CD4-positive, alpha-beta T cell treated with Interleukin-6 at 100 ng/mL for 8 hours (primary cell): ENCODE measurements at places on chromosomes 3 and 15.

DNA sequence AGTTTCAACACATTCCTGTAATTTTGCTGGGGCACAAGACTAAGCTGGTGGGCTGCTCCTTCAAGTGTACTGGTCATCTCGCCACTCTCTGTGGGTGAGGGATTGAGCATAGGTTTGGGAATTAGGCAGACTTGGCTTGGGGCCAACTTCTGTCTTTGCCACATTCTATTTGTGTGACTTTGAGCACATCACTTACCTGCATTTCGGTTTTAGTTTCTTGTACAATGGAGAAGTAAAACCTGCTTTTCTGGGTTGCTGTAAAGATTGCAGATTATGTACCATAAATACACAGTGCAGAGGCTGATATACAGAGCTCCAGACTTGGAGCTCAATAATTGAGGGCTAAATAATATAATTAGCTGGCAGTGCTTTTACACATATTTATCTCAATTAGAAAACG, 162.1 kb downstream of the C3orf38 start:
- DNase-seq = no peak

GRCh38 chr3:61288446-61288845, 37.2 kb upstream of the FHIT start:
- DNase-seq = no peak

DNA sequence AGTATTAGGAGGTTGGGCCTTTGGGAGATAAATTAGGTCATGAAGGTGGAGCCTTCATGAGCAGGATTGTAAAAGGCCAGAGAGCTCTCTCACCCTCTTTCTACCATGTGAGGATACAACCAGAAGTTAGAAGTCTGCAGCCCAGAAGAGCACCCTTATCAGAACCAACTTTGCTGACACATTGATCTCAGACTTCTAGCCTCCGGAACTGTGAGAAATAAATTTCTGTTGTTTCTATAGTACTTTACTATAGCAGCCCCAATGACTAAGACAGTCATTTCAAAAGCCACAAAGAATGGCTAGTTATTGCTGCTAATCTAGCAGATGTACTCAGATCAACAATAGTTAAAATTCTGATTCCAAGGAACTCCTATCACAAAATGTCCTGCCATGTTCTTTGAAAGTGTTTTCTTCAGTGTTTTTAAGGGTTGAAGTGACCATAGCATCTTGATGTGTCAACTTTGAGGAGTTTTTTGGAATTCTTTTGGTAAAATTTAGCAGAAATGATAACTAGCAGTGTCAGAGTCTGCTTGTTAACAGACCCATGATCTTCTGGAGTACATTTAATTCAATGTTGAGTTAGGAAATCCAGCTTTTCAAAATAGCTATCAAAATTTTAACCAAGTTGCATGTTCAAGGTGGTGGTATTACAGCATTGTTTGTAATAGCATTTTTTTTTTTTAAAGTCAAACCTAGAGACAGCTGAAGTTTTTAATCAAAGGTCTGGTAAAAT, 10.3 kb downstream of the DZIP3 start:
- no peak for DNase-seq

DNA sequence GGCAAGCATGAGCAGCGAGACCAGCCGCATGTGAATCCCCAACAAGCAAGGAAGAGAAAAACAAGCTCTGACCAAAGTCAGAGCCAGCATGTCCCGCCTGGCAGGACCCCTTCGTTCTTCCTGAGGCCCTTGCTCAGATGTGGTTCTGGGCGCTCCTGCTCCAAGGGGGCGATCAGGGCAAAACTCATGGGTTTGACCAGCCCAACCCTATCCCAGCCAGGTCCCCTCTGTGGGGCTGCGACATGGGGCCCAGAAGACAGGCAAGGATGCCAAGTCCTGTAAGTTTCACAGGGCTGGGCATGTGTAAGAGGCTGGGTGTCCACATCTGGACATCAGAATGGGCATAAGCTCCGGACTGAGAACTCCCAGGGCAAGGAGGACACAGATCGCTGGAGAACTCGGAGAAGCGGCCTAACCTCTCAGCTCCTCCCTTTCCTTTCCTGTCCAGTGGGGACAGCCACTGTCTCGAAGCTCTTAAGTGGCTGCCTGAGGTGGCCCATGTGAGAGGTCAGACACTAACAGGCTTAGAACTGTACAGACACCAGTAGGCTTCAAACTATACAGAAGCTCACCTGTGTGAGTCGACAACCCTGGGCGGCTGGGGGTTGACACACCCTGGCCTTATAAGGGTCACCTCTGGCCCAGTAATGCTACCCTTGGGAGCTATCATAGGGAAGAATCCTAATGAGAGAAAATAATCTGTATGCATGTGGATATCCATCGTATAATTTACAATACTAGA, 48.9 kb downstream of the XXYLT1 start:
- no peak for DNase-seq

- DNase-seq = no peak
Measured at GRCh38 chr15:93895976-93896770, 335.2 kb upstream of the MCTP2 start.

GRCh38 chr3:167843886-167844285, 108.4 kb downstream of the SERPINI1 start:
- no peak for DNase-seq

- no peak for DNase-seq
Measured at GRCh38 chr3:82494977-82495489, 733.6 kb upstream of the GBE1 start.

DNA sequence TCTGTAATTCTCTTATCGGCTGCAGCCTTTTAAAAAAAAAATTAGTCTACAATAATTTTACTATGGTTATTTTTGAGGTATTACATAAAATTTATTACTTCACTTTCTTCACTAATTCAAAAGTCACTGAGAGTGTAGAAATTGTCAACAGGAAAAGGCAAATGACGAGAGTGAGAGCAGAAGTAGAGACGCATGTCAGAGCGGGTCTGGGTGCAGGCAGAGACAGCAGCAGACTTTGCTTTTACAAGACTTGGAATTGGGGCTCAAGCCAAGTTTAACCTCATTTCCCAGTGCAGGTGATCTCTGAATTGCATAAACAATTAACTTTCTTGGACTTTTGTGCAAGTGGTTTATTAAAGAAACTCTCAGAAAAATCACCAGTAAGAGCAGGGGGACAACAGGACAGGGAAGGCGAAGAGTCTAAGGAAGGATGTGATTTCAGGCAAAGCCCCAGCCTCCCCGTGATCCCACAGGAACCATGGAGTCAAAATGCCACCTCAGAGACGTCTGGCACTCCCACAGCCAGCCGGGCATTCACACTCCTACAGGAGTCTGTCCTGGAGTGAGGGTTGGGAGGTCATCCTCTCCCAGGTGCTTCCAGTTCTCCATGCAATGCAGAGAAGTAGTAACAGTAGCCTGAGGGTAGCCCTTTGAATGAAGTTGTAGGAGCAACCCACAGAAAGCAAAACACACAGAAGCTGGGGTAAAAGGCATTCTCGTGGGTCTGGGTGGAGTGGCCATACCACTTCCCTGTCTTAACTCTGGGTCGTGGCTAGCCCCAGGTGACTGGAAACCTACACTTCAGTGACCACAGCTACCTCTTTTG, 274.0 kb upstream of the TGFBR2 start:
- DNase-seq = peak; percentile 25

GRCh38 chr3:24435584-24435983, 59.1 kb downstream of the THRB start:
- DNase-seq = no peak

- DNase-seq = no peak
Measured at GRCh38 chr3:87503900-87504498, 227.6 kb upstream of the POU1F1 start.

GRCh38 chr15:33358306-33358705, 47.5 kb downstream of the RYR3 start:
- DNase-seq = no peak

DNA sequence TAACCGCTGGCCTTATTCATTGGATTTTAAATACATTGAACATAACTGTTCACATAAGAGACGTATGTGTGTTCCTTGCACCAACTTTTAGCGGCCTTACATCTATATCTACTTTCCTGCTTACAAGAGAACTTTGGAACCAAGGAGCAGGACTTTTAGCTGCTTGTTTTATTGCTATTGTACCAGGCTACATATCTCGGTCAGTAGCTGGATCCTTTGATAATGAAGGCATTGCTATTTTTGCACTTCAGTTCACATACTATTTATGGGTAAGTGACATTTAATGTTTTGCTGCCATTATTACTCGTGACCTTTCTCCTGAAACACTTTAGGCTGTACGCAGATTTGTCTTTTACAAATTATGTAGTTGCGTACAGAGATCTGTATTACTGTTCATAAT, 47.1 kb downstream of the STT3B start:
- no peak for DNase-seq

GRCh38 chr3:170425491-170426239, 7.0 kb downstream of the CLDN11 start:
- no peak for DNase-seq

- DNase-seq = no peak
Measured at GRCh38 chr15:90037511-90037860, 36.4 kb downstream of the ZNF710 start.

- DNase-seq = no peak
Measured at GRCh38 chr15:29472901-29473445, 203.4 kb upstream of the NSMCE3 start.

DNA sequence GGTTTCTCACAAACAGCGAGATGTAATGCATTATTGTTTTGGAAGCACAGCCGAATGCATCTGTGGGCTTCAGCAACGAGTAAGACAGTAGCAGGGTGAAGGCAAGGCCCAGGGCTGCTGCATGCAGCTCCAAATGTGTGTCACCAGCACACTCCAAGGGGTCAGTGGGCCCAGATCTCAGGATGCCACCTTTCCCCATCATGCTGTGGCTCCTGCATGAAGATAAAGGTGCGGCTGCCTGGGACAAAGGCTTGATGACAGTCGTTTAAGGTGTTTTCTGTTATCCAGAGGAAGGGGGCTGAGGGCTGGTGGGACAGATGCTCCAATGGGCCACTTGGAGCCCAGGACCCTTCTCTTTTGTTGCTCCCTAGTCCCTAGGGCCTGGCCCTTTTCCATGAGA, 13.2 kb downstream of the C3orf22 start:
- DNase-seq = no peak

GRCh38 chr3:182954553-182955235, 25.6 kb downstream of the DCUN1D1 start:
- DNase-seq = no peak

- DNase-seq = no peak
Measured at GRCh38 chr15:66842710-66843441, 140.8 kb downstream of the SMAD6 start.

GRCh38 chr3:38562467-38562925, 66.4 kb downstream of the EXOG start:
- no peak for DNase-seq

- DNase-seq = no peak
Measured at GRCh38 chr3:46890132-46890531, 12.6 kb downstream of the PTH1R start.

DNA sequence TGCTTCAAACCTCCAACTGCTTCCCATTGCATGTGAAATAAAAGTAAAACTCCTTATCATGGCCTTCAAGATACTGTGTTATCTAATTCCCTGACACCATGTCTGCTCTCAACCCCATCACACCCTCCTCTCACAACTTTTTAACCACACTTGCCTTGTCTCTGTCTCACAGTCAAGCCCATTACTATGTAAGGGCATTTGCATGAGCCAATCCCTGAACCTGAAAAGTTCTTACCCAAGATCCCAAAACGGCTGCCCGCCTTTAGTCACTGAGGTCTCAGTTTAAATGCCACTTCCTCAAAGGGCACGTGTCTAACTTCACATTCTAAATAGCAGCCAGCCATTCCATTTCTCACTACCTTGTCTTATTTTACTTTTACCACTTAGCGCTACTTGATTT, 83.1 kb downstream of the SST start:
- DNase-seq = no peak

DNA sequence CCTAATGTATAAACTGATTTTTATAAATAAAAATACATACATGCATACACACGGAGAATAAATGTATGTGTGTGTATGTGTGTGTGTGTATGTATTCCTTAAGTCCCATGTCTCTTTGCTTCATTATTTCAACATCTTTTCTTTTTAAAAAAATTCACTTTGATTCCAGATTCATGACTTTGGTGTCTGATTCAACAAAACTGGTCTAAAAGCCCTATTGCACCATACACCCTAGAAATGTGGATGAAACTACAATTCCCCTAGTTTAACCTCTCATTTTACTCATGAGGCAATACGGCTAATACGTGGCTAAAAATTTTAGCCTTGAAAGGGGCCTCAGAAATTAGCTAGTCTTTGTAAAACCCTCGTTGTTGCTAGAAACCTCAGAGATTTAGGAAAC, 228.1 kb downstream of the ADAMTS9 start:
- no peak for DNase-seq

- DNase-seq = no peak
Measured at GRCh38 chr3:14166877-14167603, 11.4 kb downstream of the XPC start.

DNA sequence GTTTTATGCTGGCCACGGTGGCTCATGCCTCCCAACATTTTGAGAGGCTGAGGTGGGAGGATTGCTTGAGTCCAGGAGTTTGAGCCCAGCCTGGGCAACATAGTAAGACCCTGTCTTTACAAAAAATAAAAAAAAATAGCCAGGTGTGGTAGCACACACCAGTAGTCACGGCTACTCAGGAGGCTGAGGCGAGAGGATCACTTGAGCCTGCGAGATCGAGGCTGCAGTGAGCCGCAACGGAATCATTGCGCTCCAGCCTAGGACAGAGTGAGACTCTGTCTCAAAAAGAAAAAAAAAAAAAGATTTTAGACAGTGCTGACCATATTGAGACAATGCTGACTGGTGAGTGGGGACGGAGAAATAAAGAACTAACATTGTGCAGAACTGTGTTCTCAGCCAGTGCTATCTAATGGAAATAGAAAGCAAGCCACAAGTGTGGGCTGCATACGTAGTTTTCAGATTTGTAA, 67.2 kb downstream of the ST6GAL1 start:
- DNase-seq = no peak

GRCh38 chr3:165614337-165614736, 222.9 kb downstream of the BCHE start:
- no peak for DNase-seq

DNA sequence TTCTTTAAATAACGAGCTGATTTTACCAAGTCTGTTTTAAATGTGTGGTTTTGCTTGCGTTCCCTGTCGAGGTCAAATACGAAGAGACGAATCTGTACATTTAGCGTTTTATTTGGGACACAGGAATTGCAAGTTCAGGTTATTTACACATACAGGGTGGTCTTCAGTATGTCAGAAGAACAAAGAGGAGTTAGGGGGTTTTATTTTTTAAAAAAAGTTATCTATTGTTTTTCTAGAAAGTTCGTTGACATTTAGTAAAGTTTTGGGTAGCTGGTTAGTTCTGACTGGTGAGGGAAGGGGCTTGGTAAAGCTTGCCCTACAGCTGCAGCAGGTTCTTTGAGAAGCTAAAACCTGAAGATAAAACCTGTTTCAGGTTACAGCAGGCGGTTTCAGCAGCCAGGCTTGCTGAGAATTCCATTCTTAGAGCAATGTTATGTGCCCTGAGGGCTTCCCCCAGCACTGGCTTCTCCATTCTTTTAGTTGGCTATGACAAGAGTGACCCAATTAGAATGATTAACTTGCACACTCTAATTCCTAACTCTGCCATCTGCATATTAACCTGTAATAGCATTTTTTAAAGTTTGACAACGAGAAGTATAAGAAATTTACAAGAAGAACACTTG, 815 bp upstream of the ZNF280D start:
- DNase-seq = no peak
